ENCODE measurements at places on chromosomes 5 and 9.

GRCh38 chr9:31783491-31783890 lies 601.0 kb upstream of the ACO1 start:
- DNase-seq, result no peak

- DNase-seq, result no peak
These were observed 526.1 kb upstream of the CDH18 start for GRCh38 chr5:20514145-20514544.

- no peak for DNase-seq
These were observed 120.0 kb downstream of the COL23A1 start for GRCh38 chr5:178469975-178470759.

- no peak for DNase-seq
These were observed 54.9 kb downstream of the ADGRV1 start for GRCh38 chr5:90613459-90613858.

- DNase-seq, result no peak
These were observed 290.3 kb downstream of the RFX3 start for GRCh38 chr9:3235497-3235896.

DNA sequence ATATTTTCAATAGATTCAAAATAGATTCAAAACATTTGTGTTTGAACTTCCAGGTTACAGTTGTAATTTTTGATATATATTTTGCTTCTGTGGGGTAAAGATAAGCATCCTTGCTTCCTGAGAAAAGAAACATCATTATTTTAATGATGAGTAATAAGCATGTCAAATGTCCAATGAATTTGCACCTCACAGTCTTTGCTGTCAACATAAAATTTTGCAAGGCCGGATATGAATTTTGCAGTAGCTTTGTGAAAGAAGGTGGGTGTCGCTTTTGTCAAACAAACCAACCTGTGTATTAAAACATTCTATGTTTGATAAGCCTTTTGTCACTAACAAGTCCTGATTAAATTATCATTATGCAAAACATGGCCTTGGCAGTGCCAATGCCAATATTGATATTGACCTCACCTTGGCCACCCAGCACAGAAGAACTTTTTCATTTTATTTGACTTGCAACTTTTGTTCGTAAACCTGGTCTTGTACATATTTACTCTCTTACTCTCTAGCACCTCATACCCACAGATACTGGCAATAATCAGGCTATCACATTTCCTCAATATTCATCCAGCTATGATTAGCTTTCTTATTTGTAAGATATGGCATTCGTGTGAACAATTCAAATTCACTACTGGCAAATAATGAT lies 645.0 kb upstream of the KLF4 start:
- peak; percentile 41 for DNase-seq

Measured in LNCaP clone FGC (cell line).